ENCODE measurements at places on chromosomes 11 and 22. TPM values are rescaled to one million over a fixed set of nuclear protein-coding genes. Genes with fewer than 3 reads are reported as not detected.

CST6 gene
- not detected for total RNA-seq

MS4A6E gene
- not detected for total RNA-seq

MPZL2 gene
- total RNA-seq: 50.6 TPM

SBF1 gene
- 51.0 TPM for total RNA-seq

GRAP2 gene
- 1.8 TPM for total RNA-seq

IGSF9B gene
- total RNA-seq: 36.0 TPM

OR6A2 gene
- total RNA-seq: 0.89 TPM

KIRREL3 gene
- 10.0 TPM for total RNA-seq

KIAA1671 gene
- 55.2 TPM for total RNA-seq

GATD1 gene
- 22.8 TPM for total RNA-seq

NUCB2 gene
- 159 TPM for total RNA-seq

SLC25A18 gene
- total RNA-seq: 13.1 TPM

TMEM121B gene
- total RNA-seq: 4.6 TPM

VPREB1 gene
- total RNA-seq: 0.40 TPM

ACRV1 gene
- total RNA-seq: 0.79 TPM

MUC5AC gene
- not detected for total RNA-seq

MYBPC3 gene
- 0.06 TPM for total RNA-seq

MYOD1 gene
- not detected for total RNA-seq

ROBO4 gene
- total RNA-seq: 6.5 TPM

SNX32 gene
- total RNA-seq: 3.3 TPM

DCHS1 gene
- total RNA-seq: 29.1 TPM

TPBGL gene
- 0.20 TPM for total RNA-seq

OR2AT4 gene
- total RNA-seq: 0.10 TPM

GP1BB gene
- total RNA-seq: 5.3 TPM

RAC2 gene
- 2.1 TPM for total RNA-seq

OR51E1 gene
- total RNA-seq: 0.40 TPM

LRRC55 gene
- total RNA-seq: 8.7 TPM

ZBED5 gene
- total RNA-seq: 64.5 TPM

MMP12 gene
- total RNA-seq: not detected

PHRF1 gene
- 20.9 TPM for total RNA-seq

All from spinal cord (tissue), 10 donors.